ENCODE measurements at places on chromosomes 6 and 20.
A peak's percentile ranks its signal among the peaks of the same experiment; 100 is the strongest.

GRCh38 chr6:137102050-137102848, 57.5 kb upstream of the IL20RA start:
- no peak for DNase-seq
- H3K27ac ChIP-seq = no peak overlapping the region
- H3K4me3 ChIP-seq = no peak overlapping the region
- no peaks in the 10 kb centered on the region for H3K36me3 ChIP-seq

DNA sequence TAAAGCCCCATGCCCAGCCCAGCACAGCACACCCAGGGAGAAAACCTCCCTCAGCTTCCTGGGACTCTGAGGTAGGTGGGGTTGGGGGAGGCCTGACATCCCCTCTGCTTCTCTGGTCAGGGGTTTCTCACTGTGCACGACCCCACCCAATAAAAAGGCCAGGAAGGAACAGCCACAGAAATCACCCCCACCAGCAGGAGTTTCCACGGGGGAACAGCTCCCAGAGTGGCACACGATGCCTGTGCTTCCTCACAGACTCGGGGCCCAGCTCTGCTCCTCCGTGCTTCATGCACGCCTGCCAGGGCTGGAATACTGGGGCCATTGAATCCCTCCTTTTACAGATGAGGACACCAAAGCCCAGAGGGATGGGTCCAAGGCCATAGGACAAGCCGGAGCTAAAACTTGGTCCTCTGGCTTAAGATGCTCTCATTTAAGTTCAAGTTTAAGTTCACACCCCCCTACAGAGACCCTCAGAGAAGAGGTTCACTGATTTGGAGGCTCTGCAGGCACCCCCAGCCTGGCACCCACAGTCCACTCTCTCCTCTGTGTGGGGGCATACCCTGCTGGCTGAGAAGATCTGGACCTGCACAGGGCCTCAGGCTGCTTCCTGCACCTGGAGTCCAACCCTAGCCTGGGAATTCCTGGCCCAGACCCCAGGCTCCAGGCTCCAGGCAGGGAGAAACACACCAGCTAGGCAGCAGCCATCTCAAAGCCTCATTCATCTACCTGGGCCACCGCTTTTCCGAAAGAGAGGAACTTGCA, 14.3 kb downstream of the ACSS1 start:
- no peak overlapping the region for H3K4me3 ChIP-seq
- H3K36me3 ChIP-seq = no peaks in the 10 kb centered on the region
- DNase-seq = peak; percentile 72
- peaks cover 7% of the 10 kb centered on the region for H3K4me1 ChIP-seq
- peaks cover 5% of the 10 kb centered on the region for H3K27me3 ChIP-seq
- H3K27ac ChIP-seq = no peak overlapping the region

GRCh38 chr6:139369068-139369467, 5.4 kb downstream of the CITED2 start:
- H3K27me3 ChIP-seq = no peaks in the 10 kb centered on the region
- peaks cover 26% of the 10 kb centered on the region for H3K36me3 ChIP-seq
- no peak for DNase-seq
- no peak overlapping the region for H3K4me3 ChIP-seq

- H3K27ac ChIP-seq = no peak overlapping the region
- H3K36me3 ChIP-seq = no peaks in the 10 kb centered on the region
- no peaks in the 10 kb centered on the region for H3K27me3 ChIP-seq
Measured at GRCh38 chr6:111748231-111748647, 125.0 kb downstream of the FYN start.

DNA sequence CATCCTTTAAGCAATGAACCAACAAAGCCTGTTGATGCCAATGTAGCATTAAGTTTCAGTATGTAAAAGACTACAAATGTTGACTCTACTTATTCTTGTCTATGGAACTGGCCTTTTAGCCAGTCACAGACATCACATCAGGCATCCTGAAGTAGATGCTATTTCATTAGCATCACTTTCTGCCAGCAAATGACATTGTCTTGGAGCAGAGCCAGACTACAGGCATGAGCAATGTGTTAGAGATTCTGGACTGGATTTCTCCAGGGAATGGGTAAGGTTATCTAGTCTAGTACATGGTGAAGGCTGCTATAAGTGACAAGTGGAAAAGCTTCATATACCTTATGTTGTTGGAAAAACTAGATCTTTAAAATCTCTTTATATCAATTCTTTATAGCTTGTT, 142.9 kb downstream of the ADGRB3 start:
- H3K4me3 ChIP-seq = no peak overlapping the region
- no peaks in the 10 kb centered on the region for H3K27me3 ChIP-seq
- no peak overlapping the region for H3K27ac ChIP-seq
- H3K36me3 ChIP-seq = no peaks in the 10 kb centered on the region
- no peak for DNase-seq

DNA sequence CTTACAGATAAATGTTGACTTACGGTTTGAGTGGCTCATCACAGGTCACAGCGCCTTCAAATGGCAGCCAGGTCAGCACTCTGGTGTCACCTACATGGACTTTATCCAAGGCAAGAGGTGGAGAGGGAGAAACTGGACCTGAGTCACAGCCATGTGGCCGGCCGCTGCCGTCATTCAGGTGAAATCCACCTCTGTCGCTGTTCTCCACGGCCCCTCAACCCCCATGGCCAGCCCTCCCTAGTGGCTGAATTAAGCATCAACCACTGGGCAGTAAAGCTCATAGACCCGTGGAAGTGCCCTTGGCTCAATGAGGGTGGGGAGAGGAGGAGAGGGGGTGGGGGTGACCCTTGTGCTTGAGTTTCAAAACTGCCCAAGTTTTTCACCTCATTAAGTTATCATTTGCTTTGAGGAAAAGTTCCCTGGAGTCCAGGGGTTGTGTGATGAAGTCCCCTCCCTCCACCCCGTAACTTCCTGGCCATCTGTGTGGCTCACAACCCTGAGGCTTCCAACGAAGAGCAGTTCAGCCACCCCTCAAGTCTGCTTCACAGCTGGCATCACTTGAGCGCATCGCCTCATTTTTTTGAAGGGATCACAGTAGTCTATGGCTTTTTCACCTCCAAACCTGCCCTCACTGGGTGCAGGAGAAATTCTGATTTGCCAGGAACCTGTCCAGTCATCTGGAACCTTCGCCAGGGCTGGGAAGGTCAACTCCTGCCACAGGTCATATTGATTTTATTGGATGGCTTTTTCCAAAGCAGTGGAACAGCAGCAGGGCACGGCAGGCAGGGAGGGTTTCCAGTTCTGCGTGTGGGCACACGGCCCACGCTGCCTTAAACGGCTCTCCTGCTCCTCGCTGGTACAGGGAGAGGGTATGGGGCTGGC, 43.5 kb upstream of the APCDD1L start:
- DNase-seq = no peak
- no peak overlapping the region for H3K27ac ChIP-seq
- H3K4me3 ChIP-seq = no peak overlapping the region
- H3K27me3 ChIP-seq = no peaks in the 10 kb centered on the region
- peaks cover 2% of the 10 kb centered on the region for H3K36me3 ChIP-seq
- H3K4me1 ChIP-seq = peaks cover 20% of the 10 kb centered on the region

DNA sequence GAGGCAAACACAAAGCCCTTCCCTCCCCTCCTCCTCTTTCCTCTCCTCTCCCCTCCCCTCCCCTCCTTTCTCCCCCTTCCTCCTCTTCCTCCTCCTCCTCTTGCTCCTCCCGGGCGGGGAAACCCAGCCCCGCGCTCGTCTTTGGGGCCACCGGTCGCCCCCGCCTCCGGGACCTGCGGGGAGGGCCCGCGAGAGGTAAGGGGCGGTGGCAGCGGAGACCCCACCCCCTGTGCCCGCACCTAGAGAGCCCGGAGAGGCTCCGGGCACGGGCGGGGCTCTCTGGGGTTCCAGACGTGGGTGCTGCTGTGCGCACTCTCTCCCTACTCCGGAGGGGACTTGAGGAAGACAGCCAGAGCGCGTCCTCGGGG, at the start of gene RIN2:
RIN2 (plus strand) TSS at position 126 of the 368 bp plus-strand sequence. CDS start 131,344 bp downstream, outside the sequence.
- DNase-seq = peak; percentile 92
- H3K27me3 ChIP-seq = no peaks in the 10 kb centered on the region
- peak within 1 kb of the TSS; percentile 93 for H3K4me3 ChIP-seq

- DNase-seq = no peak
- H3K27ac ChIP-seq = peak overlapping the region; percentile 89
Measured at GRCh38 chr6:144417681-144418080, 132.5 kb downstream of the UTRN start.

DNA sequence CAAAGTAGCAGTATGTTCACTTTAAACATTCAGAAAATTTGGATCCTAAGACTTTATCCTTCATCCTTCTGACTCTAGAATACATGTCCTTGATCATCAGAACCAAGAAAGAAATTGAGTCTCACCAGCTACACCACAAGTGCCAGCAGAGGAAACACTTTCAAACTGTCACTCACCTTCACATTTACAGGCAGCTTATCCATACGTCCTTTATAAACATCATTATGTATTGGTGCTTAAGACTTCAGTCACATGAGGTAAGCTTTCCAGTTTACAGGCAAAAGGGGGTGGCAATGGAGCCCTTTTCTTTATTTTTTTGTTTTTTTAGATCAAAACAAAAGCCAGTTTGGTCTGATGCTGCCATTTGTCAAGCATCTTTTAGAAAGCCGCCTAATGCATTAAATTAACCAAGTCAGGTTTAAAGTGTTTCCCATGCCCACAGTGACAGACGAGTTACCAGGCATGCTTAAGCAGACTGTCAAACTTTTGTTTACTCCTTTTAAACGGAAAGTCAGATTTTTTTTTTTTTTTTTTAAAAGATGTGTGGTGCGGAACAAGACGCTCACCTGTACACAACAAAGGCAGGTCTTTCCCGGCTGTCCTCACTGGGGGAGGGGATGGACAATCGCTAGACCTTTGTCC, 952 bp upstream of the BRPF3 start:
- H3K27ac ChIP-seq = no peak overlapping the region
- peak overlapping the region; percentile 81 for H3K4me3 ChIP-seq
- H3K36me3 ChIP-seq = peaks cover 8% of the 10 kb centered on the region
- no peaks in the 10 kb centered on the region for H3K27me3 ChIP-seq
- H3K4me1 ChIP-seq = peaks cover 13% of the 10 kb centered on the region
- DNase-seq = no peak

- no peaks in the 10 kb centered on the region for H3K27me3 ChIP-seq
- DNase-seq = no peak
- H3K27ac ChIP-seq = no peak overlapping the region
Measured at GRCh38 chr6:16633465-16633864, 127.8 kb downstream of the ATXN1 start.

Measured in osteoblast (primary cell).